ENCODE measurements at places on chromosomes 12 and 14.

- no peak for DNase-seq
These were observed 152.1 kb downstream of the SLC8A3 start for GRCh38 chr14:70036665-70037064.

- DNase-seq = no peak
These were observed 27.2 kb upstream of the PTPRB start for GRCh38 chr12:70664465-70664881.

GRCh38 chr12:47652521-47653234 lies 53.2 kb downstream of the RPAP3 start:
- DNase-seq = no peak

- DNase-seq = no peak
These were observed 80.6 kb upstream of the OVCH1 start for GRCh38 chr12:29578070-29578469.

GRCh38 chr12:32230613-32230993 lies 124.0 kb downstream of the BICD1 start:
- no peak for DNase-seq

- DNase-seq = no peak
These were observed 11.9 kb downstream of the SPRYD3 start for GRCh38 chr12:53067074-53067992.

GRCh38 chr12:108069651-108070165 lies 59.4 kb upstream of the WSCD2 start:
- DNase-seq = no peak

DNA sequence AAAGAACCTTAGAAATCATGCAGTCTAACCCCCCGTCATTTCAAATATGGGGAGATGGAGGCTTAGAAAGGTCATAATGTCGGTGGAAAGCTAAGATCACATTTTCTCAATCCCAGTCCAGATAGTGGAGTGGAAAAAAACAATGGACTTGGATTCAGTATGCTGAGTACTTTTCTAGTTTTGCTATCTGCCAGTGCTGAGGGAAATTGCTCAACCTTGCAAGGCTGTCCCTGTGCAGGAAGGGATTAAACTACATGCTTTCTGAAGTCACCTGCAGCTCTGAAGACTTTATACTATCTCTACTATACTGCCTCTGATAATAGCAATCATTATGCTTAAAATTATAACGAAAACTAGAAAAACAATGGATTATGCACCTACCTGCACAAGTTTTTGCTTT lies 272.8 kb downstream of the LRIG3 start:
- no peak for DNase-seq

Data from stimulated activated naive CD8-positive, alpha-beta T cell treated with anti-CD3 and anti-CD28 coated beads, Interleukin-15, Interleukin-2, amounts not matched to agents 100 U/mL and 50 U/mL, for 24 hours (primary cell).